GM12892 (cell line): ENCODE measurements at places on chromosomes 7 and 10.

GRCh38 chr10:51117794-51118193 lies 43.5 kb downstream of the PRKG1 start:
- no peak for DNase-seq

- DNase-seq: no peak
Observed at GRCh38 chr7:5693529-5693928, 87.9 kb downstream of the RNF216 start.

DNA sequence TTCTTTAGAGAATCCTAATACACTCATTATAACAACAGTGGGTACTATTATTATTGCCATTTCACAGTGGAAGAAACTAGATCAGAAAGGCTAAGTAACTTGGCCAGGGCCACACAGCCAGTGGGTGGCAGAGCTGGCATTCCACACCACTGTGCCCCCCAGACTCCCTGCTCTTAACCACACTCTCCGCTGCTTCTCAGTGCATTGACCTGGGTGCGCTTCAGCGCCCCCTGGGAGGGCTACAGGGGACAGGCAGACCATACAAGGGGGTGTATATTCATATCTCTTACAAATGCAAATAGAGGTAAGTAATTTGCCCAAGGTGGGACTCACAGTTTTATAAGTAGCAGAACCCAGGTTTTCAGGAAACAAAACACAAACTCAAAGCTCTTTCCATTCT lies 77.0 kb upstream of the NMT2 start:
- DNase-seq: no peak

DNA sequence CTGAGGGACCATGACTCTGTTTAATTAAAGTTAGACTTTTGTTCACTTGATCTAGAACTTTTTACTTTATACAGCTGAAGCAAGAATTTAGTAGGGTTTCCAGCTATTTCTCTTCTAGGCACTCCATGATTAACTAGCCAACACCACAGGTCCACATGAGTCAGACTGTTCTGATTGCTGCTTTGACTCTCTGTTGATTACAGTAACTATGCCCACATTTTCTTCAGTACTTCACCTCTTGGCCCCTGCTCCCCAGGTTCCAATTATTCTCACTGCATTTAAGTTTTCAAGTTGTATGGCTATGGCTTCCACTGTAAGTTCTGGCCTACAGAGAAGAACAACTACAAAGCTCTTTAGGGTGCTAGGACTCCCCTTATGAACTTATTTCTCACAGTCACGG lies 737.2 kb upstream of the IGFBP3 start:
- no peak for DNase-seq

DNA sequence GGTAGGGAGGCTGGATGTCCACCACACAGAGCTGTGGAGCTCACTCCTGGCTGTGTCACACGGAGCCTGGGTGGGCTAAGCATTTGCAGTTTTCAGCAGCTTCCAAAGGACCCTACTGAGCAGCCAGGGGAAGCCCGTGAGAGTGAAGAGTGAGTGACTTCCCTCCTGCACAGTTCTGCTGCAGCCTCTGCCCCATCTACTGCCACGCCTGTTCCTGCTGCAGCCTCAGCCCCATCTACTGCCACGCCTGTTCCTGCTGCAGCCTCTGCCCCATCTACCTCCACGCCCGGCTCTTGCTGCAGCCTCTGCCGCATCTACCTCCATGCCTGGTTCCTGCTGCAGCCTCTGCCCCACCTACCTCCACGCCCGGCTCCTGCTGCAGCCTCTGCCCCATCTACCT lies 12.2 kb downstream of the ADAM8 start:
- no peak for DNase-seq

DNA sequence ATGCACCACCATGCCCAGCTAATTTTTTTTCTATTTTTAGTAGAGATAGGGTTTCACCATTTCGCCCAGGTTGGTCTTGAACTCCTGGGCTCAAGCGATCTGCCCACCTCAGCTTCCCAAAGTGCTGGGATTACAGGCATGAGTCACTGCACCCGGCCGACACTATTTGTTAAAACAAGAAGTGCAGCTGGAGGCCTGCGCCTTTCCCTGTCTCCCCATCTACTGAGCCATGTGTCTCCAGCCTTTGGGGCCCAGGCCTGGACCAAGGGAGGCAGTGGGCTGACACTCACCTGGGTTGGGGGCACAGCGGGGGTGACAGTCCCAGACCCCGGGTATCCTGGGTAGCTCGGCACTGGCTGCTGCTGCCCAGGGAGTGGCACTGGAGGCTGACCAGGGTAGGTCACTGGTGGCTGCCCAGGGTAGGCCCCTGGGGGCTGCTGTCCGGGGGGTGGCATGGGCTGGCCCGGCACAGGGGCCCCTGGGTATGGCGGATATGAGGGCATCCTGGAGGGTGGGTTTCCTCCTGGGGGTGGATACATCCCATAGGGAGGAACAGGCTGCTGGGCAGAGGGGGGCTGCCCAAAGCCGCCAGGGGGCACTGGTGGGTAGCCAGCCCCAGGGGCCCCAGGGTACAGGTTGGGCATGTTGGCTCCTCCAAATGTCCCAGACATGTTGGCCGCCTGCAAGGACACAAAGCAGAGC lies 36.3 kb downstream of the PLAC9 start:
- DNase-seq: peak; percentile 81

- DNase-seq: no peak
Observed at GRCh38 chr10:36736311-36736710, 389.1 kb upstream of the ANKRD30A start.

DNA sequence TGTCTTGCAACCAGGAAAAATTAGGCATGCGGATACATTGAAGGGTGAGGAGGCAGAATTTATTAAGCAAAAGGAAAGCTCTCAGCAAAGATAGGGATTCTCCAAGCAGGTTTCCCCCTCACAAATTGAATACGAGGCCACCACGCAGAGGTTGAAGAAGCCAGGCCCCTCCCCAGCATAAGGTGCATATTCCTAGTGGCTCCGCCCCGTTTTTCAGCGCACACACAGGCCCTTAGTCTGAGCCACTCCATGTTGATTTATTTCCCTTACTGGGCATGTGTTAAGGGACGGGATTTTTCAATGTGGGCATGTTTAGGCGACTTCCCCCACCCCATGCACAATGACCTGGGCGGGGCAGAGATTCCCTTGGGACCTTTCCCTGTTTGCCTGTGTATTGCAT lies 24.9 kb downstream of the PPP2R2D start:
- no peak for DNase-seq

DNA sequence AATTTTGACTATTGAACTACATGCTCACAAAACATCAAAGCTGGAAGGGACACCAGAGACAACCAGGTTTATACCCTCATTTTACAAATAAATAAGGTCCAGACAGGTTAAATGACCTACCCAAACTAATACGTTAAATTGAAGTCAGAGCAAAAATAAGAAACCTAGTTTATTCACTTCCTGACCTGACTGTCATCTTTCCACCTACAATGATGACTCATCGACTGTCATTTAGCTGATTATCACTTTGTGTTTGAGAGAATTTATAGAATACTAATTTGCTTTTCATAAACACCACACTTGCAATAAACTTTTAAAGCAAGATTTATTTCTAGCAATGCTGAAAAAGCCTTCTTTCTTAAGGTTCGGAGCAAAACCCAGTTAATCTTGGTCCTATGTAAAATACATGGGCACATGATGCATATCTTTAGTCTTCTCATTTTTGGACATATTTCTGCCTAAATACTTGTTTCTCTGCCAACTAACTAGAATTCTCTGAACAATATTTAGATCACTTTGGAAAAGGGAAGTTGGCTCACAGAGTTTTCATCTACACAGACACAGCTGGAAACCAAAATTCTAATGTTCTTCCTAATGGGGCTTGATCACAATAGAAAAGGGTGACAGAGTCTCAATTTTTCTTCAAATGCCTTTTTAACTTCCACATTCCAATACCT lies 16.7 kb upstream of the LRRN3 start:
- DNase-seq: no peak

DNA sequence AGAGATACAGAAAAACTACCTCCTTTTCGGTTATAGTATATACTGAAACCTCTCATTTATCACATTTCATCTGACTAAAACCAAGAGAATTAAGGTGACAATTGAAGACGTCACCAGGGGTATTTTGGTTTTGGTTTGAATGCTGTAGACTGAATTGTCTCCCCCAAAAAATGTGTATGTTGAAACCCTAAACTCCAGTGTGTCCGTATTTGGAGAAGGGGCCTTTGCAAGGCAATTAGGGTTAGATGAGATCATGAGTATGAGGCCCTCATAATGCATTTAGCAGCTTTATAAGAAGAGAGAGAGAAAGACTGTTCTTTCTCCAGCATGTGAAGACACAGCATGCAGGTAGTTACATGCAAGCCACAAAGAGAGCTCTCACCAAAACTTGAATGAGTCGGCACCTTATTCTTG lies 59.5 kb downstream of the CACNA2D1 start:
- DNase-seq: no peak

DNA sequence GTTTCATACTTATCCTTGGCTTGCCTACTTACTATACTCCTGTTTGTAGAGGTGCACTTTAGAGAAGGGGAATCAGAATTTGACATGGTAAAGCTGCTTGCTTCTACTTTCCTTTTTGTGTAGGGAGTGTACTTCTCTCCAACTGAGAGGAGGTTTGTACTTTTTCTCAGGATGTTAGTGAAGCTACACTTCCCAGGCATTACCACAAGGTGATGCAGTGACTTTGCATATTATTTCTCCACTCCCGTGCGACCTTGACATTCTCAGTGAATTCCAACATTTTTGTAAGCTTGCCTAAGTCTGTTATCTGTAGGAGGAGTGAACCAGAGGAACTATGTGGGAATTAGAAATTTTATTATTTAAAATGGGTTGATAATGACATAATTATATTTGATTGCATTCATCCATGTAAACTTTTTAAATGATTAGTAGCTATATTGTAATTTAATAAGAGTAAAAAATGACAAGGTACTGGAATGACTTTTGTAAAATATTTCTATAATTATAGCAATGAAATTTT lies 5.2 kb downstream of the TAX1BP1 start:
- DNase-seq: no peak

GRCh38 chr10:77562742-77563141 lies 74.9 kb downstream of the KCNMA1 start:
- no peak for DNase-seq

DNA sequence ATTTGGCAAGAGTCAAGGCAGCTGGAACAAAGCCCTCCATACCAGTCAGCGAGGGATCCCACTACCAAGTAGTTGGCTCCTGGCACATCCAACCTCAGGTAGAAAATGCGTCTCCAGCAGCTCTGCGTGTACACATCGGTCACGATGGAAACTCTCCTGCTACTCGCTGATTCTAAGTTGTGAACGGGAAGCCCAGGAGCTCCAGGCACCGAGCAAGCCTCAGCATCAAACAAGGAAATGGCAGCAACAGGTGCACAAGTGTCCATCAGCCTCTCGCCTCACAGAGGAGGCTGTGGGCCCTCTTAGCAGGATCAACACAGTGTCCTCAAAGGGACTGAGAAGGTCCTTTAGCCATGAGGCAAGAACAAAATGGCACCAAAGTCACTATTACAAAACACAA lies 127.0 kb downstream of the TCERG1L start:
- no peak for DNase-seq

GRCh38 chr10:82953331-82953730 lies 1078.3 kb downstream of the NRG3 start:
- no peak for DNase-seq

GRCh38 chr7:151198945-151199848 lies 11.1 kb downstream of the H2BK1 start:
- DNase-seq: no peak

- DNase-seq: no peak
Observed at GRCh38 chr10:3482200-3482993, 302.6 kb downstream of the KLF6 start.

DNA sequence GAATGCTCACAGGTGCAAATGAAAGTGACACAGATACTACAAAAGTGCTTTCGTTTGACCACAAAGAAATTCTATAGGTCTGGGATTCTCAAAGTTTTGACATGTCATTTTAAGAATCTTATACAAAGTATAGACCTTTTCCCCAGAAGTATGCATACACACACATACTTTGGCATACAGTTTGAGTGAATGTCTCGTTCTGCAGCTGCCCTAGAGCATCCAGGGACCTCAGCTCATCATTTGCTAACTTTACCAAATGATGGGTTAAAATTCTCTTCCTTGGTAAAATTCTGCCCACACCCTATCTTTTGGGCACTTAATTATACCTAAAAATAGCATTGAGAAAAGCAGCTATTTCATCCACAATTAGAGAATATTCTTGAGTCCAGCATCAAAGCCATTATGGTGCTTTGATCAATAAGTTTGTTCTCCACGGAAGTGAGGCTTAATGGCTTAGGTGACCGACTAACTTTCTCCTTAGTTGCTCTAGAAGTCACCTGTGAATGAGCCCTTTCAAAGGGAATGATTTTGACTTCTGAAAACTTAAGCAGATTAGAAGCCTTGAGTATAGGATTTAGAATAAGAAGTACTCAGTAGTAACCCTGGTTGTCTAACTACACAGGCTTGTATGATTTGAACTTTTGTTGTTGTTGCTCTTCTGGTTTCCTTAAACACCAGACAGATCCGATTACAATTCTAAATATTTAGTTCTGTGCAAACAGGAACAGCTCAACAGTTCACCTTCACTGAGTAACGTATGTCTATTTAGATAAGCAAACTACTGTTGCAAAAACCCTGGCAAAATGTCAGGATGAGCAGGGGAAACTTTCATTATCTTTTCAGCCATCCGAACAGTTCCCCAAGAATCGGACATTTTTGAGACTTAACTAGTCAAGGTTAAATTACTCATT lies 70.6 kb downstream of the CNNM2 start:
- no peak for DNase-seq

DNA sequence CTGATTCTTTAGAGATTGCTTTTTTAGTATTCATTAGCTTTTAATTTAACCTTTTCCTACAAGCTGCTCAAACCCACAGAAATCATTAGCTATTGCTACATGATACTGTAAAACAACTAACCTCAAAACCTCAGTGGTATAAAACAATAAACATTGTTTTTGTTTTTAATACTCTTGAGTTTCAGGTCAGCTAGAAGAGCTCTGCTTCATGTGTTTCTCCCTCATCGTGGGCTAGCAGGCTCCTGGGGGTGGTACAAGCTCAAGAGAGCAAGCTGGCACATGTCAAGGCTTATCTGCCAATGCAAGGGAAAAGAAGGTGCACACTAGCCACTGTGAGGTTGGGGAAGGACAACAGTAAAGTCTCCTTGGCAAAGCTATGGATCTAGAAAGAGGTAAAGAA lies 232.9 kb upstream of the PHF14 start:
- DNase-seq: no peak
